Suppressor macrophage (primary cell): ENCODE measurements at places on chromosomes 2 and 18.

DNA sequence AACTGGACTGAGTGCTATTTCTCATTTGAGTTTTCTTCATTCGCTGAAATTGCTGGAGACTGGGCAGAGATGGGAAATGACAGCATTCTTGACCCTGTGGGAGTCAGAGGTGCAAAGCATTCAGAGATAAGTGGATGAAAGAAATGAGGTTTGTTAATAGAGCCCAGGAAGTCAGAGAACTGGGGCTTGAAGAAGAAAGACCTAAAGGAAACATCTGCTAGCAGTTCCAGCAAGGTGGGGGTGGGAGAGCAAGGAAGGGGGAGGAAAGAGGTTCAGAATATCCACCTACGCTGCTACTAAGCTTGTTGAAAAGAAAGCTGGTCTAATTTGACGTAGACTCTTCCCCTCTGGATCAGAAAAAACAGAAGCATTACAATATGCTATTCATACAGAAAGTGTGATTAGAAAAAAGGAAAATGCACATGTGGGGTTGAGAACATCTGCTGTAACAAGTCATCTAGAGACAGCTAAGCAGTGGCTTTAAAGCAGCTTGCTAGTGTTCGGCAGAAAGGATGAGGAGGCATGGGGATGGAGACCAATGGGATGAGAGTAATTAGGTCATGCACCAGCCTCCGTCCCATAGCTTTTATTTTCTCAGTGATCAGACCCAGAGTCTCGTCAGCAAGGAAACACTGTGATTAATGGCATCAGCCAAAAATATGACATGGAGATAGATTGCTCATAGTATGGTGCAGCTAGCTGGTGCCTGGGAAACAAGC, 29.7 kb downstream of the NAB1 start:
- peak; percentile 19 for DNase-seq

DNA sequence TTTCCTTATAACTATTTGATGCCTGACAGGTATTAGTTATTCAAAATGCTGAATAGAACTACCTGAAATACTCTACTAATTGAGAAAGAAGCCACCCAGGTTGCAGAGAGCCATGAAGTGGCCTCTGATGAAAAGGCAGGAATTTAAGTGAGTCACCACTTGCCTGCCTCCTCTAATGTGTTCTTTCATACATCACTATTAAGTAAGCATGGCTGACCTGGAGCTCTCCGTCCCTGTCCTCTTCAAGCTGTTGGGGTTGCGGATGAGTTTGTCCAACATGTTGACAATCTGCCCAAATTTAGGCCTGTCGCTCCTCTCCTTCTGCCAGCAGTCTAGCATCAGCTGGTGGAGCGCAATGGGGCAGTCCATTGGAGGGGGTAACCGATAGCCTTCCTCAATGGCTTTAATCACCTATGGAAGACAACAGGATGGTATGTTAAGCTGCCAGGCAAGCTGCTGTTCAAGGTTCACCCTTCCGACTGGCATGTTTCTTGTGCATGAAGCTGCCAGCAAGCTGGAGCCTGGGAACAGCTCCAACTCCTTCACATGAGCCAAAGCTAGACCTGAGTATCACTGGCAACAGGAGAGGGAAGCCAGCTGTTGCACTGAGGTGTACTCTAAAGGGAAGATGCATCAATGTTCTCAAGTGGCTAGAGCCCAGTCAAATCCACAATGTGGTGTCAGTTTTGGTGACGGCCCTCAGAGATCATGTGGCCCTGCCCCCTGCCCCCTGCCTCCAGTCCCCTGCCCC, 142.2 kb downstream of the EPHA4 start:
- no peak for DNase-seq

GRCh38 chr18:6885992-6886796, 156.7 kb downstream of the ARHGAP28 start:
- DNase-seq = peak; percentile 52

DNA sequence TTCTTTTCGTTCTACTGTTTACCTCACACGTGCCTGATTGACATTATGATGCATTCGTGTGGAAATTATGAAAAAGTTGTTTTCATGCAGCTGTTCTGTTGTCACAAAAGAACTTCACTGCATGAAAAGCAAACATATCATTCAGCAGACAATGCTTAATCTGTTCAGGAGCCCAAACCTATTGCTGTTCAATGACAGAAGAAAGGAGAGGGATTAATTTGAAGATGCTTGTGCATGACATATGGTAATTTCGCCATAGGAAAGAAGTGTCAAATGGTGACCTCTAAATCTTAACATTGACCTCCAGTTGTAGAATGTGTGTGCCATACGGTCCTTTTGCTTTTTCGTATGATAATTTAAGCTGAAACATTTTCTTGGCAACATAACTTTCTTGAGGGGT, 124.5 kb downstream of the WDR7 start:
- DNase-seq = no peak

- DNase-seq = no peak
Measured at GRCh38 chr18:25243754-25244153, 108.2 kb downstream of the ZNF521 start.

- peak; percentile 41 for DNase-seq
Measured at GRCh38 chr2:197890168-197890567, 85.8 kb downstream of the PLCL1 start.

GRCh38 chr2:25187729-25188350, 19.5 kb upstream of the POMC start:
- DNase-seq = no peak

- DNase-seq = no peak
Measured at GRCh38 chr2:162678551-162678950, 160.0 kb downstream of the KCNH7 start.

GRCh38 chr18:74064510-74064909, 83.1 kb downstream of the FBXO15 start:
- DNase-seq = peak; percentile 51

DNA sequence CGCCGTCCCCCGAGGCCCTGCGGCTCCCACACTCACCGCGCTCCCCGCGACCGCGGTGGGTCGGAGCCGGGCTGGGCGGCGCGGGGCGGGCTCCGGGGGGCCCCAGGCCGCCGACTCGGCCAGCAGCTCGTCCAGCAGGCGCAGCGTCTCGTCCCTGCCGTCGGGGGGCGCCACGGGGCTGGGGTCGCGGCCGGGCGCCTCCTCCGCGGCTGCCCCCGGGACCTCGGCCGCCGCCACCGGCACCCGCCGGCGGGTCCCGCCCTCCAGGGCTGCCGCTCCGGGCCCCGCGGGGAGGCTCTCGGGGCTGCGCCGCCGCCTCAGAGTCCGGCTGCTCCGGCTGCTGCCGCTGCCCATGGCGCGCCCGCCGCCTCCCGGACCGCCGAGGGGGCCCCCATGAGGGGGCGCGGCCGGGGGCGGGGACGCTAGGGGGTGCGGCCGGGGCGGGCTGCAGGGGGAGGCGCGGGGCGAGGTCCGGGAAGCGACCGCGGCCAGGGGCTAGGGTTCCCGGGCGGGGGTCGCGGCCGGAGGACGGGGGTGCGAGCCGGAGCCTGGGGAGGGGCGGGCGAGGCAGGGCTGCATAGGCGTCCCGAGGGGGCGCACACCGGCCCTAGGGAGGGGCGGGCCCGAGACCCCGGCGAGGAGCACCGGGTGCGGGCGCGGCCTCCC, at the start of gene CYS1:
TSS of gene CYS1 (minus strand) at position 542 of the 666 bp plus-strand sequence. CDS start at position 354, 188 bp downstream.
- peak; percentile 9 for DNase-seq

- DNase-seq = no peak
Measured at GRCh38 chr18:73900106-73900835, 247.4 kb downstream of the FBXO15 start.

DNA sequence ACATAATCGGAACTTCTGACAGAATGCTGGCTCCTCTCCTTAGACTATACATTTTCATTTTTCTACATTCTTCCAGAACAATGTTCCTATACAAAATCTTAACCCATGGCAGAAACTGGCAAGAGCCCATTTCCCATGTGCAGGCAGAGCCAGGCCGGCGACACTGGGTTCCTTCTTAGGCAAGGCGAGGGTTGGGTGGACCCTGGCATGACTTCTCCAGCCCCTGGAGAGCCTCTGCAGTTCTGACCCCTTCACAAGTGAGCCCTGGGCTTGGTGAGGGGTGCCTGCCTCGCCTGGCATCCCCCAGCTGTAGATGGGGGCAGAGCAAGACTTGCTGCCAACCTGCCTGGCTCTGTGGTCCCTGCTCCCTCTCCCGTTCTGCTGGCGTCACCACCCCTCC, 5.0 kb downstream of the GYPC start:
- no peak for DNase-seq

DNA sequence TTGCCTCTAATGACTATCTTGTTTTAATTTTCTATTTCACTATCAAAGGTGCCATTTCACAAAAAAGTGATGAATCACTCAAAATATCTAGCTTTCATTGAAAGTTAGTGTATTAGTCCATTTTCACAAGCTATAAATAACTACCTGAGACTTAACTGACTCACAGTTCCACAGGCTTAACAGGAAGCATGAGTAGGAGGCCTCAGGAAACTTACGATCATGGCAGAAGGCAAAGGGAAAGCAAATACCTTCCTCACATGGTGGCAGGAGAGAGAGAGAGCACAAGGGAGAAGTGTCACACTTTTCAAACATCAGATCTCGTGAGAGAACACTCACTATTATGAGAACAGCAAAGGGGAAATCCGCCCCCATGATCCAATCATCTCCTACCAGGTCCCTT, 1220.4 kb upstream of the ZEB2 start:
- DNase-seq = peak; percentile 44

GRCh38 chr2:190888449-190888848, 7.8 kb downstream of the GLS start:
- no peak for DNase-seq

- peak; percentile 80 for DNase-seq
Measured at GRCh38 chr18:36179562-36180355, 7.5 kb upstream of the MOCOS start.

DNA sequence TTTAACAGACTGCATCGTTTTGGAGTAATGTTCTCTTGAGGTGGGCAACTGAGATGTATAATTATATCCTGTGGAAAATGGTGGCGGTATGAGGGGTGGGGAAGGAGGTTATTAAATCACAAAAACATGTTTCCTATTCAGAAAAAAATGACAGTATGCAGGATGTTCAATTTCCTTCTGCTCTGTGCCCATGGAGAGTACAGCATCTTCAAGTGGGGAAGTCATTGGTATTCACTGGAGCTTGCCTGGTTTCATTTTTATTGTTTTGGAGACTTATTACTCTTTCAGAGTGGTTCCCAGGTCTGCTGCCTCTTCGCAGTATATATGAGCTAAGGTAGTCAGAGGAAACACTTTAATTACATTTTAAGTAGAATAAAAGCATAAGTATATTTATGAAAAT, 318.8 kb upstream of the RAB12 start:
- no peak for DNase-seq

DNA sequence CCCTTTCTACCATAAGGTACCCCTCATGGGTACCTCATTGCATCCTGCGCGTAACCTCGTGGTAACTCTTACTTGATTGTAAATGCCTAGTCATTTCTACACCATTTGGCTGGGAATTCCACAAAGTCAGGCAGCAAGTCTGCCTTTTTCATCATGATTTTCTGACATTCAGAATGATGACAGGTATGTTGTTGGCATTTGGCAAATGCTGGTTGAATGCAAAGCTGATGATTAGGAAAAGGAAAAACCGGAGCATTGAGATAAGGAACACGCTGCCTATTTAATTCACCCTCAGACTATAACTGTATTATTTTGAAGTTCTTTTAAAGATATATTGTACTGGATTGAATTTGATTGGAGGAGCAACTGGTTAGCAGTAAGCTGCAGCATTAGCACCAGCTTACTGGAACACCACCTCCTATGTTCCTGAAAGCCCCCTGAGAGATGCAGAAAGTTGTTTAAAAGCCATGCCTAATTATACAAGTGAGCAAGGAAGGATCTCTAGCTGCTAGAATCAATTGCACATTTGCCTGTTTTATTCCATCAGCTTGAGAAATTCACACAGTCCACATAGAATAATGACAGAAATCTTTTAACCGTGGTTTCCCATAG, 520.1 kb downstream of the LRP1B start:
- DNase-seq = no peak

GRCh38 chr2:54388076-54388475, 68.1 kb upstream of the SPTBN1 start:
- no peak for DNase-seq

DNA sequence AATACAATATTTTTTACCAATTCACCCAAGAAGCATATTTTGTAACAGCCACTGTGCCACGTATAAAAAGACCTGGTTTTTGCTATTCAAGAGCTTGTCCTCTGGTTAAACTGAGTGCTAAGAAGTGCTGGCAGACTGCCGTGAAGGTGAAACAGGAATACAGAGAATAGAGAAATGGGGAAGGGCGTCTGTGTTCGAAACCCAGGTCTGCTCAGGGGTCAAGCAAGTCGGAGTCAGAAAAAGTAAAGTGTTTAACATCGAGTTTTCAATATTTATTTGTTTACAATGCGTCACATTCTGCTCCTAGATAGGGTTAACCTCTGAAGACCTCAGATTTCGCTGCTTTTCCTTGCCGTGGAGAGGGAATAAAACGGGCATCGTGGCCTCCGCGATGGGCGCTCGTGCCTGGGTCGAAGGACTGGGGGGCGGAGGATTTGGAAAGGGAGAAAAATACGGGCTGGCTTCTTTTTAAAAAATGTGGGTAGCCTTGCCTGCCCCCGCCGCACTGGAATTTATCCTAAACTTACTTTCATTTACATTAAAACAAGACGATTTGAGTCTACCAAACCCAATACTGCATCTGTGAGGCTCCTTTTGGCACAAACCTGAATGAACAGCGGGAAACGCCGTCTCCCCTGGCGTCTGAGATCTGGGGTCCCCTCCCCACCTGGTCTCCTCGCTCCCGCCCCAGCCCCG, 1.1 kb upstream of the SNTG2 start:
- no peak for DNase-seq

DNA sequence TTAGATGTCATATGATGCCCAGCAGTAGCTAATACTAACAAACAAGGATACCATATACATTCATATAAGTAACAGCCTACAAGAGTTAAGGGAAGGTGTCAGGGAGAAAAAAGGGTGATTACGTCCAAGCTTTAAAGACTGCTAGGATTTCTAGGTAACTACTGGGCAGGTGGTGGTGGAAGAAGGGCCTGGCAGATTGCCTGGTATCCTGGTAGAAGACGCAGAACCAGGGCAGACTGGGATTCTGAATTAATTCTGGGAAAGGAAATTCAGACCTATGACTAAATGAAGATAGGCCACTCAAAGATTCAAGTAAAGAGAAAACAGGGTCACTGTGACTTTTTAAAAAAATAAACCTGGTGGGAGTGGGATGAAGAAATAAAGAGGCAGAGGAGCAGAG, 31.9 kb downstream of the NDUFA10 start:
- DNase-seq = no peak

DNA sequence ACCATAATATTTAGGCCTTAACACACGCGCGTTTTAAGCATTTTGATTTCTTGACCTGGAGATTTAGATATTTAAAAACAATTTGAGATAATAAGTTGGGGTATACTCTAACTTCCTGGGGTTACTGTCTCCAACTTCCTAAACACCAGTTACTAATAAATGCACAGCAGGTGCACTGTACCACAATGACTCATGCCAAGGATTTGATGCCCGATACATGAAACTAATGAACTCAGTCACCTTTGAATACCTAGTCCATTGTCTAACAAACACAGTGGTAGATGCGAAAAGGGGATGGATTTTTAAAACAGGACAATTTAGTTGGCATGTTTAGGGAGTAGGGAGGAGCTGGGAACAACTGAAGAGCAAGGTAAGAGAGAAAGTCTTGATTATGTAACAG, 21.2 kb downstream of the CABYR start:
- DNase-seq = no peak

- DNase-seq = no peak
Measured at GRCh38 chr2:229174794-229175496, 96.1 kb downstream of the PID1 start.

GRCh38 chr18:69705987-69706386, 241.7 kb downstream of the CD226 start:
- no peak for DNase-seq
